ENCODE measurements at places on chromosomes 7 and 10.

- no peak for DNase-seq
Measured at GRCh38 chr10:110141871-110142635, 65.4 kb upstream of the MXI1 start.

DNA sequence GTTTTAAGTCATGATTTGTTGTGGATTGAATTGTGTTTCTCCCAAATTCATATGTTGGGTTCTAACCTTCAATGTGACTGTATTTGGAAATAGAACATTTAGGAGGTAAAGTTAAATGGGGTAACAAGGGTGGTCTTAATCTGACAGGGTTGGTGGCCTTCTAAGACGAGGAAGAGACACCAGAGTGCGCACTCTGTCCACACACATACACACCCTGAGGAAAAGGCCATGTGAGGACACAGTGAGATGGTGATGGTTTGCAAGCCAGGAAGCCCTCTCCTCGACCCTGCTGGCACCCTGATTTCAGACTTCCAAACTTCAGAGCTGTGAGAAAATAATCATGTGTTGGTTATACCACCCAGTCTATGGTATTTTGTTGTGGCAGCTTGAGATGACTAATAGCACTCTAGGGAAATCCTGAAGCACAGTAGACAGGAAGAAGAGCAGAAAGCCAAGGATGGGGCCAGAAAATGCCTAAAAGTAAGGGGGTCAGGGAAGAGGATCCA lies 28.0 kb upstream of the SEM1 start:
- DNase-seq: no peak

GRCh38 chr7:144437370-144438191 lies 34.1 kb upstream of the NOBOX start:
- peak; percentile 29 for DNase-seq

DNA sequence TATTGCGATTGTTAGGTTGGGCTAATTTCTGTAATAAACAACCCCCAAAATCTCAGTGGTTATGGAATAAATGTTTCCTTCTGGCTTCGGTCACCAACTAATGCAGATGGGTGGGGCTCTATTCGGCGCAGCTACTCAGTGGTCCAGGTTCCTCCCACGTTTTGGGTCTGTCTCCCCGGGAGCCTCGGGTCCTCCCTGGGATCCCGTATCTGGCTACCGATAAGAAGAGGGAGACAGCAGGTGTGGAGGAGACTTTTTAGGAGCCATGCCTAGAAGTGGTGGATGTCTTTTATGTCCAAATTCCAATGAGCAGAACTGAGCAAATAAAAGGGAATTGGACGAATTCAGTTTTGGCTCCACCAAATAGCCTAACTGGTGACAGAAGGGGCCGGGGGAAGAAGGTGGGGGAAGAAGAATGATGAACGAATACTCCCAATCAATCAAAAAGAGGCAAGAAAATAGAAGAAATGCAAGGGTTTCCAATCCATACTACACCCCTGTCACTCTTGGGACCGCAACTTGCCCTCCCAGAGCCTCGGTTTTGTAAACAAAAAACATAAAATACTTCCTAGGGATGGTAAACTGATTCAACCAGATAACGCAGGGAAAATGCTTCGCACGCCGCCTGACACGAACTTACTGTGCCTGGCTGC lies 498 bp upstream of the C10orf53 start:
- no peak for DNase-seq

All from fibroblast of skin of left biceps (primary cell).